ENCODE measurements at places on chromosomes 1 and 21.

DNA sequence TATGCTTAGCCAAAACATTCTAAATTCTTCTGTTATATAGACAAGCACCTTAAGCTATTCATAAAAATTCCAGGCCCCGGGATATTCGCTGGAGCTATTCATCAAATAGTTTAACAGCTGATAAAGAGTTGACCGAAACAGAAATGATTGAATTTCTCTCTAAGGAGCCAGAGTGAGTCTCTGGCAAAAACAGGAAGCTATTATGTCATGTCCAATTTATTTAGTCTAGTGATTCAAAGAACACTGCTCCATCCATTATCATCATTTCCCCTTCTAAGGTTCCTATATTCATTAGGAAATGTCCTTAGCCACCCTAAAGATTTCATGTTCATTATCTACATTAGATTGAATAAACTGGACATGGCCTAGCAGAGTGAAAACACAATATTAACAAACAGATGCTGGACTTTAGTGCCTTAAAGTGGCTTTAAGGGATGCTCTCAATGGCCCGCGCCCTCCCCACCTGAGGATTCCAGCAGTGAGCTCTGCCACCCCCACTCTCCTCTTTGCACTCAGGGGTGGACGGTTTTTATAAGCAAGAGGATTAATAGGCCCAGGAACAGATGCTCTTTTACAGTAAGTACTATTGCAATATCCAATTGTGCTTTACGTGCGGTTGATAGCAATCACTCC, 122.1 kb upstream of the RGS1 start:
- DNase-seq = no peak

DNA sequence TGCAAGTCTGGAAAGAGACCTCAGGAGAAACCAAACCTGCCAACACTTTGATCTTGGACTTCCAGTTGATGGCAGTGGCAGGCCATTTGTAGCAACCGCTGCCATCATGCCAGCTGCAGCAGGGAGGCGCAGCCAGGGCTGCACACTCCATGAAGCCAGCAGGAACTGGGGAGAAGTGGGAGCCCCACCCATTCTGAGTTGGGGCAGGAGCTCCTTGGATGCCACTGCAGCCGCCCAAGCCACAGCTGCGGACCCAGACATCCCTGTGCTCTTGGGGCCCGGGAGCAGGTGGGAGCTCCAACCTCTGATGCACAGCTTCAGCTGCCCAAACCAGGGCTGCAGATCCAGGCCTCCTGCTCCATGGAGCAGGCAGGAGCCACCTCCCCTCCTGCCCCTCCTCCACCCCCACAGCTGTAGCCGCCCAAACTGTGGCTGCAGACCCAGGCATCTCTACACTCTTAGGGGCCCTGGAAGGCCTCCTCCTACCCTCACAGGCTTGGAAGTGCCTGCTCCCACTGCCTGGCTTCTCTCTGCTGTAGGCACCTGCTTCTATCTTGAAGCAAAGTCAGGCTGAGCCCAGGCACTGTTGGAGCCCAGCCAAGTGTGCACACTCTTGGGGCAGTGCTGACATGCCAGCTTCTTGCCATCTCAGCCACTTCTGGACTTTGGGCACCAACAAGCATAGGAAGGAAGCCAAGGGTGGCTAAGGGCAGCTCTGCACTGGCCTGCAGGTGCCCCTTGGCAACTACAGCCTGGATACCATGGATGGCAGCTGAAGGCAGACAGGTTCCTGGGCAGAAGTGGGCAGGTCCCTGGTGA, 20.0 kb upstream of the DISP1 start:
- no peak for DNase-seq

DNA sequence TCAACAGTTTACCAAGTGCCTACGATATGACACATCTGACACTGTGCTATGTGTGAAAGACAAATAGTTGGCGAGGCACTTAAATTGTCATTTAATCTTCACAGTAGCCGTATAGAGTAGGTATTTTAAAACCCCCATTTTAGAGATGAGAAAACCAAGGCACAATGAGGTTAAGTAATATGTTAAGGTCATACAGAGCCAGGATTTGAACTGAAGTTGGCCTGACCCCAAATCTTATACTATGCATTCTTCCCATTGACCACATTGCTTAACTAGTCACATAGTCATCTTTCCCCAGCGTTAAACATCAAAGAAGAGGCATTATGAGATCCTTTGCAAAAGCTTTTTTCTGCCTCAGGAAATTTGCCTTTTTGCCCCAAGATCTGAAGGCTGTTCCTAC, 3.9 kb downstream of the INKA2 start:
- no peak for DNase-seq

DNA sequence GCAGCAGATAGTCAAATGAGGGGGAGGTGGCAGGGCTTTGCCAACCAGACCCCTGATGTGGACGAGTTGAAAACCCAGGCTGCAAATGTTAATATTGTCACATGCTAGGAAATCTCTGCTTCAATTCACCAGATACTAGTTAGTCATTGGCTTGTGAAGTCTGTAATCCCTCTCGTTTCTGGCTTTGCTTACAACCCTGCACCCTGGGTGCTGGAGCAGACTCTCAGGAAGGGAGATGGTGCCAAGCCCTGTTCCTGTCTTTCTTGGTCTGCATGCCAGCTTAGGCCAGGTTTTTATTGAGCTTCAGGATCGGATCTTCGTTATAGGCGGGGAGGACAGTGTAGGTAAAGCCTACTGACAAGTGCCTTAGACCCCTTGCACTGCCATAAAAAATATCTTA, 53.3 kb downstream of the MDM4 start:
- no peak for DNase-seq

GRCh38 chr1:215345766-215346165, 221.3 kb upstream of the KCTD3 start:
- DNase-seq = no peak

GRCh38 chr21:37408464-37409193, 42.1 kb downstream of the DYRK1A start:
- DNase-seq = no peak

DNA sequence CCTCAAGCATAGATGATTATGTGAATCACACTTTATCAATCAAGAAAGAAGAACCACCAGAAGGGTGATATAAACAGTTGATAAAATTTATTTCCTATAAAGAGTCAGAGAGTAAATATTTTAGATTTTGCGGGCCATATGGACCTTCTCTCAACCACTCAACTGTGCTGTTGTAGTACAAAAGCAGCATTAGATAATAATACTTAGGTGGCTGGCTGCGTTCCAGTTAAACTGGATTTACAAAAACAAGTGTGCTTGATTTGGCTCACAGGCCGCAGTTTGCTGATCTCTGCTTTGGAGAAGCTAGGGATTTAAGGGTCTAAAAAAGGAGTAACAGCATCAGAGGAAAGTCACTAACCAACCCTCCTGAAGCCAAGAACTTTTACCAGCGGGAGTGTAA, 1406.0 kb downstream of the KCNT2 start:
- DNase-seq = no peak

DNA sequence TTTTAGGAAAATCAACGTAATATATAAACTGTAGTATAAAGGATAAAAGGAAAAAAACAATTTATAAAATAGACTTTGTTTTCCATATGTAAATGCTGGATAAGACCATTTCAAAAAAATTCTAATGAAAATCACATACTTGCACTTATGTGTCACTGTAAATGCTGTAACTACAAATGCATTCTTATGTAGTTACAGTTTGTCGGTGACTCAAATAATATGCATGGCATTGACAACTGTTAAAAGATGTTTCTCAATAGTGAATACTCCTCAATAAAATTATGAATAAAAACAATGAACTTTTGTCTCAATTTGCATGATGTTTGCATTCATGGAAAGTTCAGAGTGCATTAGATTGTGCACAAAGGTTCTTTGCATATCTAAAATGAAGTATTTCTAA, 614.0 kb upstream of the CHRM3 start:
- DNase-seq = no peak

DNA sequence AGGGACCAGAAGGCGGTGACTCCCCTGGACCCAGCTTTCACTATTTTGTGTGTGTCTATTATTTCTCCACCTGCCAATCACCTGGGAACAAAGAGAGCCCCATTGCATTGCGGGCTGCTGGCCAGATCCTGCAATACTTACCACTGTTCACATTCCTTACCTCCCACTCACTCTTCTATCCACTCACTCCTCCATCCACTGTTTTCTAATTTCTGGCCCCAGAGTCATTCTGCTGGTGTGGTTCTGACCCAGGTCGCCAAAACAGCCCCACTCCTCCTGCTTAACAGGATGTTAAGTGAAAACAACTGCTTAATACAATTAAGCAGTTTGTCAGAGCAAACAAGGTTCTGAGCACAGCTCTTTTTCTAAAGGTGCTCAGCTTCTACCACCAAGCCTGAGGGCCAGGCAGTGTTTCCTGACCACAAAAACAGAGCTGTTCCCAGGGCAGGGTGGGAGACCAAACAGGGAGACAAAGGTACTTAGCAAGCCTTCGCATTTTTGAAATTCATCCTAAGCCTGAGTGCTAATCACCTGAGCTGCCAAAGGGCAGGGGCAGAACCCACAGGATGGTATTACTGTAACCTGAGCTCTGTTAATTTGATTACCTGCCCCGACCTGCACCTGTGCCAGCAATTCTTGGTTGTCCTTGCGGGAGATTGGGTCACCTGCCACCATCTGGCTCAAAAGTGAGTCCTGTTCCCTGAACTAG, 38.5 kb upstream of the EFCAB14 start:
- DNase-seq = no peak

- DNase-seq = no peak
Observed at GRCh38 chr21:32716486-32716885, 11.3 kb downstream of the SYNJ1 start.

DNA sequence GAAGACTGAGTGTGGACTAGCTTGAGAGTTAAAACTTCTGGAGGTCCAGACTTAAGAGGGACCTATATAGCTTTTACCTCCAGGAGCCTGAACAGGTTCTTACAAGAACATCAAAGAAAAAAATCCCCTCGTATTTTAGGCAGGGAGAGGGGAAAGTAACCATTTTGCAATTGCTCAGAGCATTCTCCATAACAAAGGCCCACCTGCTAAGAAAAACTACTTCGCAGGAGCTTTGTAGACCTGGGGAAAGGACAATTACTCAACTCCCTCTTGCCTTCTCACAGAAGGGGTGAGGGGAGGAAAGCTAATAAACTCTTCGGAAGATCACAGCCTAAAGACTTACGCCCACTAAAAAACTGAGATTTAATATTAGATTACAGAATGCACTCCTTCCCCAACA, 86.3 kb downstream of the RERE start:
- DNase-seq = no peak

GRCh38 chr1:203693721-203694120, 67.1 kb downstream of the ATP2B4 start:
- DNase-seq = no peak

GRCh38 chr1:59043796-59044195, 253.1 kb upstream of the FGGY start:
- DNase-seq = no peak

DNA sequence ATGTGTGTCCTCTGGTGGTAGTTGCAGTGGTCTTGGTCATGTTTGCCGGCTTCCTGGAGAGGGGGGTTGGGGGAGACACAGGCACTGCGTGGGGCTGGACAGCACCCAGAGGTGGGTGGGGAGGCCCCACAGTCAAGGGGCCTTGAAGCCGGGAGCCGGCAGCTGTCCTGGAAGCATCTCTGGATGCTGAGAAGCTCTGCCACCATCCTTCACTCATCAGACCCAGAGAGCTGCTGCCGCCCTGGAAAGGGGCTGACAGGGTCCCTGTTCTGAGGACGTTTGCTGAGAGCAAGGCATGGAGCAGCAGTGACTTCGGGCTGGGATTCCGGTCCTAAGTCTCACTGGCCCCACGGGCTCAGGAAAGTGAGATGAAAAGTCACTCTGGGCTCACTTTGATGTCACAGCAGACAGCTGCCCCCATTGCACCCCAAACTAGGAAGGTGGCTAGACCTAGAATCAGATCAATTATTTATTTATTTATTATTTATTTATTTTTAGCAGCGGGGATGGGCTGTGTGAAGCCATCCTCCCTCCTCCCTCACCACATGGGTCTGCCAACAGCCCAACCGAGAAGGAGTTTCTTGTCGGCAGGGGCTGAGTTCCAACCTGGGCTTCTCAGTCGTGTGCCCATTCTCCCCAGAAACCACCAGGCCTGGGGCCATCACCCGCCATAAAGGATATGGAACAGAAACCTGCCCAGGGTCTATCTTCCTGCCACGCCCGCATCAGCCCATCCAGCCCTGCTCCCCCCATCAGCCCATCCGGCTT, 547.4 kb downstream of the PTPRU start:
- DNase-seq = no peak

GRCh38 chr21:14911351-14911750, 153.4 kb downstream of the NRIP1 start:
- no peak for DNase-seq

GRCh38 chr1:60914982-60915381, 167.4 kb upstream of the NFIA start:
- DNase-seq = no peak

GRCh38 chr1:157042846-157043245, 2.7 kb downstream of the ARHGEF11 start:
- no peak for DNase-seq

DNA sequence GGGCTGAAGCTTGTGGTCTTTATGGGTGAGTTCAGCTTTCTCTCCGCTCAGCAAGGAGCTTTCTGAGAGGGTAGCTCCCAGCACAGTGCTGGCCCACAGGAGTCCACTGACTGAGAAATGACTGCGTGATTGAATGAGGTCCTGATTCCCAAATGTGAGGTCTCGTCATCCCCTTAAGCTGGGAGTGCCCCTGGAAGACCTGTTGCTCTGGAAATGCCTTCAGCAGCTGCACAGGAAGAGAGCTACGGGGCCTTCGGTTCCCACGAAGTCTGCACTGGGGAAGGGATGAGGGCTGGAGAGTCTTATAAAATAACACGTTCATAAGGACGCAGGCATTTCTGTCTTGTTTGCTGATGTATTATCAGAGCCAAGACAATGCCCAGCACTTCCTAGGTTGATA, 14.0 kb downstream of the TNNT2 start:
- no peak for DNase-seq

Measured in GM10248 (cell line).